ENCODE measurements at places on chromosomes 7 and 10.

- DNase-seq: no peak
Measured at GRCh38 chr7:18225067-18225466, 197.4 kb upstream of the PRPS1L1 start.

- DNase-seq: no peak
Measured at GRCh38 chr10:59905066-59905730, 1.2 kb downstream of the CCDC6 start.

GRCh38 chr7:91554883-91555282 lies 290.6 kb downstream of the FZD1 start:
- no peak for DNase-seq

GRCh38 chr10:14571866-14572507 lies 202.7 kb downstream of the FAM107B start:
- DNase-seq: no peak

DNA sequence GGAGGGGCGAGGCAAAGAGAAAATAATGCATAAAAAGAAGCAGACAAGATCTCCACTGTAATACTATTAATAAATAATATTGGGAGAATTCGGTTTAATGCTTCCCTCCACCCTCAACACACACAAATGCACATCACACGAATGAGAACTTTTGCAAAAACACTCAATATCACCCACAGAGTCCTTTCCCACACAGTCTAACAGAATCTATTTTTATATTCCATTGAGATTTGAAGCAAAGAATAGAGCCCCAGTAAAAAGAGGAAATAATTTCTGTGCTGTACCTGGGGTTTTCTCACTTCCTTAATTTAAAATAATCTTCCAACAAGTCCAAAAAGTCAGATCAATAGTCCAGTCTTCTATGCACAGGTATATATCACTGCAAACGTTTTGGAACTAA lies 17.0 kb downstream of the PIK3AP1 start:
- no peak for DNase-seq

DNA sequence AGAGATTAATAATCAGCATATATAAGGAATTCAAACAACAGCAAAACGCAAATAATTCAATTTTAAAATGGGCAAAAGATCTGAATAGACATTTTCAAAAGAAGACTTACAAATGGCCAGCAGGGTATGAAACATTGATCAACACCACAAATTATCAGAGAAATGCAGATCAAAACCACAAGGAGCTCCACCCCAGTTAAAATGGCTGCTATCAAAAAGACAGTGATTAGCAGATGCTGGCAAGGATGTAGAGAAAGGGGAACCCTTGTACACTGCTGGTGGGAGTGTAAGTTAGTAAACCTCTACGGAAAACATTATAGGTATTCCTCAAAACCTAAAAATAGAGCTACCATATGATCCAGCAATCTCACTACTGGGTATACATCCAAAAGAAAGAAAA lies 128.0 kb upstream of the CACUL1 start:
- no peak for DNase-seq

GRCh38 chr10:16944986-16945385 lies 127.8 kb upstream of the RSU1 start:
- DNase-seq: no peak

DNA sequence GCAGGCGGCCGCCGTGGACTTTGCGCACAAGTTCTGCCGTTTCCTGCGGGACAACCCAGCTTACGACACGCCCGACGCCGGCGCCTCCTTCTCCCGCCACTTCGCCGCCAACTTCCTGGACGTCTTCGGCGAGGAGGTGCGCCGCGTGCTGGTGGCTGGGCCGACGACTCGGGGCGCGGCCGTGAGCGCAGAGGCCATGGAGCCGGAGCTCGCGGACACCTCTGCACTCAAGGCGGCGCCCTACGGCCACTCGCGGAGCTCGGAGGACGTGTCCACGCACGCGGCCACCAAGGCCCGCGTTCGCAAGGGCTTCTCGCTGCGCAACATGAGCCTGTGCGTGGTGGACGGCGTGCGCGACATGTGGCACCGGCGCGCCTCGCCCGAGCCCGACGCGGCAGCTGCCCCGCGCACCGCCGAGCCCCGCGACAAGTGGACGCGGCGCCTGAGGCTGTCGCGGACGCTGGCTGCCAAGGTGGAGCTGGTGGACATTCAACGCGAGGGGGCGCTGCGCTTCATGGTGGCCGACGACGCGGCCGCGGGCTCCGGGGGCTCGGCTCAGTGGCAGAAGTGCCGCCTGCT lies 14.1 kb downstream of the SH2B2 start:
- DNase-seq: no peak

GRCh38 chr7:43766564-43766963 lies 8.1 kb downstream of the BLVRA start:
- DNase-seq: no peak

DNA sequence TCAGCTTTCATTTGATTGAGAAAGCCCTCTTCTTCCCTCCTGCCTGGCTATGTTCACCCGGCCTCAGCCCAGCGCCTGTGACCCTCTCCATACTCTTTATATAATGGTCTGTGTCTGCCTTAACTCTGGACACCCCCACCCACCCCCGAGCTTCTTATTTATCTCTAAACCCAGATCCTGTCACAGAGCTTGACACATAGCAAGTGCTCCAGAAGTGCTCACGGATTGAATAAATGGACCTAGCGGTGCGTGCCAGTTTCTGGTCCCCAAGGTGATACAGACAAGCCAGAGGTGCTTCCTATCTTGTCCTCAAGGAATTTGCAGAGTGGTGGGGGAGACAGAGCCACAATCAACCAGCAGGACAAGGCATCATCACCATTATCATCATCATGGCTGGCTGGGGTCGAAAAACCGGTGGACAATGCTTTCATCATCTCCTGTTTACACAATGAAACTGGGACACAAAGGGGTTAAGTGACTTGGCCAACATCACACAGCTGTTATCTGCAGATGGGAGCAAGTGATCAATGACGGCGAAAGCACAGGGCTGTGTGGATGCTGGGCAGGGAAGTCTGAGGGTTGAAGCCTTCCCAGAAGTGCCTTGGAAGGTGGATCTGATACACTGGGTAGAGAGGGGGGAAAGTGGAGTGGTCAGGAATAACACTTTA lies 2.2 kb upstream of the LOXL4 start:
- no peak for DNase-seq

DNA sequence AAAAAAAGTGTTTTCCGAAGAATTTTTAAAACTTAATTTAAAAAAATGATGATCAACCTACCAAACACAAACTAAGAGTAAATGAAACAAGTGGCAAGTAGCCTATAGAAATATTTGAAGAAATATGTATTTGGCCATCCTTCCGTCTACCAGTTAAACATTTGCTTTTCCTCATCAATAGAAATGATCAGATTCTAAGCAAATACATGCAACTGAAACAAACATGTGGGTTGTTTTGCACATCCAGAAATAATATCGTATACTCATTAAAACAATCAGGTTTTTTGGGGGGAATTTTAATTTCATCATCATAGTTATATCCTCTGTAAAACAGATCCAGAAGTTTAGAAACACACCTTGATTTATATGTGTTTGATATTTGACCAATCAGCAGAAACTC lies 1011.7 kb downstream of the GATA3 start:
- DNase-seq: no peak

- no peak for DNase-seq
Measured at GRCh38 chr7:110326966-110327365, 764.0 kb upstream of the LRRN3 start.
